ENCODE measurements at places on chromosomes 1 and 21.
A peak's percentile ranks its signal among the peaks of the same experiment; 100 is the strongest.

GRCh38 chr1:247415423-247416361 is at the start of gene NLRP3:
NLRP3 (plus strand) TSS chr1:247416173; CDS start chr1:247418801, 2,628 bp downstream.
- peak; percentile 5 for DNase-seq

DNA sequence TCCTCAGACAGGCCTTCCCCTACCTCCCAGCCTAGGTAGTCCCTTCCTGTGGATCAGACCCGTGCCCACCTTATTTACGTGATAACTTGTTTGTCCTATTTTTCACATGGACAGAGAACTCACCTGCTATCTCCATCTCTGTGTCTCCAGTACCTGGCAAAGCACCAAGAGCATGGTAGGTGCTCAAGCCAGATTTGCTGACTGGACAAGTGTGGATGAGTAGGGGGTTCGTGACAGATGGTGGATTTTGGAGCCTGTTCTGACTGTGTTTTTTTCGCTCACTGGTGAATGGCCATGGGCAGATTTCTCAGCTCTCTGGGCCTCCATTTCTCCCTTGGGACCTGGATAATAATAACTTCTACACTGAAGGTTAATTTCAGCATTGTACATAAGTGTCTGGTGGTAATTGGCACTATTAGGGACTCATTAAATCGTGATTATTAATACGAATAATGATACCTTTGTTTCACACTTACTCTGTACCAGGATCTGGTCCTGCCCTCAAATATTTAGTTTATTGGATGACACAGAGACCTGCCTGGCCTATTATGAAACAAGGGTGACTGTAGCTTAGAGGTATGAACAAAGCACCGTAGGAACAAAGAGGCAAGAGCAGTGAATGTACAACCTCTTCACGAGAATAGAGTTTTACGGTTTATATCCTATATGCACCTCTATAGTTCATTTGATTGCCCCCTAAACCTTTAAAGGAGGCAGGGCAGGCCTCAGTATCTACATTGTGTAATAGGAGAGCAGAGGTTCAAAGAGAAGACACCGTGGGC is 24.5 kb upstream of the SLC26A9 start:
- DNase-seq = no peak

DNA sequence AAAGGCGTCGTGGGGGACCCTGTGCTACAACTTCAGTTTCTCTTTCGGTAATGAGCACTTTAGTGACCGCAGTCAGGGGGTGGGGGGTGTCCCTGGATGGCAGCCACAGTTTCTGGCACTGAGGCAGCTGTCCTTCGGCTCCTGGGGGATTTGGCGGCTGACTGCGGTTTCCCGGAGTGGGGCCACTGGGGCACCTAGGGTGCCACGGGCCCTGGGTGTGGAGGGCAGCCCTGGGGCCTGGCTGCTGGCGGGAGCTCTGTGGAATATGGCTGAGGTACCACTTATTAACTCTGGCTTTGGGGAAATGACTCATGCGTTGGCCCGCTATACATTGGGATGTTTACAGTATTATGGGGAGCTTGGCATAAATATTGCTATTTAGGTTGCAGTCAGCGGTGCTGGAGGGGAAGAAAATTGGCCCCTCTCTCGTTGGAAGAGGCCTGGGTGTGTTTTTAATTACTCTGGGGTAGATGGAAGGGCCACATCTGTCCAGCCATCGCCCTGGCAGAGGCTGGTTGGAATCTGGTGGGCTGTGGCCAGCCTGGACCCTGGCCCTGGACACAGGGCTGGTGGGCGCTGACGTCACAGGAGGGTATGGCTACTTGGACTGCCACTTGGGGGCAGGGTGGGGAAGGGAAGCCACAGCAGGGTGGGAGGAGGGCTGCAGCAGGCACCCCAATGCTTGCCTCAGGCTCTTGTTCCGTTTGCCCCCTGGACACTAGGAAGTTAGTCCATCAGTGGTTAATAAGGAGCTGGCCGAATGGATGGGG is 2.0 kb downstream of the EPHB2 start:
- DNase-seq = no peak

- DNase-seq = no peak
Observed at GRCh38 chr1:91803123-91803522, 82.8 kb downstream of the TGFBR3 start.

DNA sequence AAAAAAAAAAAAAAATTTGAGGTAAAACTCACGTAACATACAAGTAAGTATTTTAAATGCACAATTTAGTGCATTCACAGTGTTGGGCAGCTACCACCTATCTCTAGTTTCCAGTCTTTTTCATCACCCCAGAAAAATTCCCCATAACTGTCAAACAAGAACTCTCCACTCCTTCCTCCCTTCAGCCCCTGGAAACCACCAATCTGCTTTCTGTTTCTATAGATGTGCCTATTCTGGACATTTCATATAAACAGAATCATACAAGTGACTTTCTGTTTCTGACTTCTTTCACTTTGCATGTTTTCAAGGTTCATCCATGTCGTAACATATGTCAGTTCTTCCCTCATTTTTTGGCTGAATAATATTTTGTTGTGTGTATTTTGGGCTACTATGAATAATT is 24.9 kb upstream of the ETS2 start:
- DNase-seq = no peak

DNA sequence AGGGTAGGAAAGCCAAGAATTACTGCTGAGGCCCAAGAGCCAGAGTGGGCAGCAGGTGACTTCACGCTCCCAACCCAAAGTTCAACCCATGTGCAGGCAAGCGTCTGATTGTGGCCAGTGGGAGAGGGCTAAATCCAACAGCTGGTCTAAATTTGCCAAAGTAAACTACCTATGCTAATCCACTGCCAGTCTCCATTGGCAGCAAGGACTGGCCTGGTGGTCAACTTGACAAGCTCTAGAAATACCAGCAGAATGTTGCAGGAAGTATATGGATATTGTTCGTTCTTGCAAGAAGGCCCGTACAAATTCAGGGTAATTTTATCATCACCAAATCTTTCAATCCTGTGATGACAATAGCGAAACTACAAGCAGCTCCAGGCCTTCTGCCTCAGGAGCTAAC is 1.5 kb downstream of the TMEM63A start:
- DNase-seq = no peak

DNA sequence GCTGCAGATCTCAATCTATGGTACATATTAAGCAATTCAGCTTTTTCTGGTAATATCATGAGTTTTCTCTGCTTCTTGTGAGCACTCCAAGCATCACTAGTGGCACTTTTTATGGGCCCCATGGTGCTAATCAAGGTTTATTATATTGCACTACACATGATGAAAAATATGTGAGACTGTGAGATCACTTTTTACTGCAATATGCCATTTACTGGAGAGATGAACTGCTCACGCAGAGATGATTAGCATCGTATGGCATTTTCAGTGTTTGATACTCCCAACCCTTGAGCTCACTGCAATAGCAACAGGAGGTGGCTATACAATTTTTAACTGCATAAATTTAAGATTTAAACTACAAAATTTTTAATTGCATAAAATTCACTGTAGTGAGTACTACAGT is 8.7 kb upstream of the KCNK1 start:
- DNase-seq = no peak

GRCh38 chr21:40707656-40708244 is 139.2 kb downstream of the DSCAM start:
- no peak for DNase-seq

GRCh38 chr21:26845759-26846035 is 488 bp upstream of the ADAMTS1 start:
- DNase-seq = no peak

GRCh38 chr1:245183429-245183828 is 28.6 kb downstream of the KIF26B start:
- no peak for DNase-seq

DNA sequence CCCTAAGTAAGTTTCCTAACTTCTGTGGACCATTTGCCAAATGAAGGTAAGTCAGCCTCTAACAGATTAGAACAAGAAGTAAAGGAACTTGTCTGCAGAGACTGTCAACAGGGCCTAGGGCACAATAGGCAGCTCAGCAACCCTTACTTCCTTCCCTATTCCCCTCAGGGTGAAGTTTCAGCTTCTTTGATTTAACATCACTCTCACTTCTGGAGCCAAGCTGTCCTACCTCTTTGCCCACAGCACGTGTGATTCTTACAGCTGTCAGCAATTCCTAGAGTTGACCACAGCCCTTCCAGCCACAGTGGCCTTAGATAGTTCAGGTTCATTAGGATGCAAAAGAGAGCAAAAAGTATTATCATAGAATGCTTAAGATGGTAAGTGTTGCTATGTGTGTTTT is 7.6 kb upstream of the EIF4G3 start:
- DNase-seq = no peak

GRCh38 chr1:156347331-156347730 is 9.0 kb downstream of the TSACC start:
- DNase-seq = no peak

GRCh38 chr1:170402476-170403311 is 129.3 kb upstream of the GORAB start:
- no peak for DNase-seq

GRCh38 chr1:80457409-80457808 is 1343.3 kb upstream of the ADGRL2 start:
- DNase-seq = no peak

DNA sequence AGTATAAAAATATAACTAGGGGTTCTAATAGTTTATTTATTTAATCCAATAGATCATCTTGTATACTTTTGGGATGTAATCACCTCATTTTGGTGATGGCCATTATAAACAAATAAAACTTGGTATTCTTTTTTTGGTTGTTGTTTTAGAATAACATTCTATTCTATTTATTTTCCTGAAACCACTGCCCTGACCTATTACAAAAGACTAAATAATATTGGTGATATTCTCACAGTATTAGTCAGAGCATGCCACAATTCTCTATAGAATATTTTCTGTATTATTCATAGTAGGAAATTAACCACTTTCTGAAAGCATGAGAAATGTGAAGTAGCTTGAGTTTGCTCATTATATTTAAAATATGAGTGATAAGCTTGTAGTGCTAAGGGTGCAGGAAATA is 54.1 kb upstream of the LRRC7 start:
- DNase-seq = no peak

- peak; percentile 68 for DNase-seq
Observed at GRCh38 chr1:36099681-36100341, 11.1 kb downstream of the ADPRS start.

- DNase-seq = no peak
Observed at GRCh38 chr1:22855668-22856606, 116.7 kb downstream of the LACTBL1 start.

DNA sequence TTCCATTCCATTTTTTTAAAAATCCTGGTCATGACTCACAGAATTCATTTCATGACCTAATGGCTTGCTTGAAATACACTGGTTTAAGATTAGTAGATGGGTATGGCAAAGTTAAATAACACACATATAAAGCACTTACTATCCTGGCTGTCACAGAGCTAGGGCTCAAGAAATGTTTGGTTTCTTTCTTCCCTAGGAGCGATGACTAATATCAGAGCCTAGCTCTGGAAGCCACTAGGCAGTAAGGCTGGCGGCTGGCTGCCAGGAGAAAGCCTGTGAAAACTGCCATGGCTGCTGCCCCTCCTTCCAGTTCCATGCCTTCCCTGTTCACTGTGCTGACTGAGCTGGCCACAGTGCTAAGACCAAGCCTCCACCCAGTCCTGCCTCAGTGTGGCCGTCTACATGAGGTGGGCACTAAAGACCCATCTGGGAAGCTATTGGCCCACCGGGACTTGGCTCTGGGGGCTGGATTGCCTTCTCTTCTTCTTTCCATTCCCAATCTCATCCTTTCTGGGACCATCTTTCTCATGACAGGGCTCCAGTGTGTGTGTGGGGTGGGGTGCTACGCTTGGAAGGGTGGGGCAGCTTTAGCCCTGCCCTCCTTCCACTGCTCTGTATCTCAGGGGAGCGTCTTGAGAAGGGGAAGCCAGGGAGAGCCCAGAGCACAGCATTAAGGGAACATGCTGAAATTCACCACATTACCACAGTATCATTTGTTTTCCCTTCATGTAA is 10.8 kb upstream of the ASCL5 start:
- DNase-seq = no peak

GRCh38 chr1:67830226-67830625 is 3.0 kb downstream of the GNG12 start:
- DNase-seq = no peak

GRCh38 chr1:181425566-181425965 is 57.8 kb upstream of the CACNA1E start:
- DNase-seq = no peak

- no peak for DNase-seq
Observed at GRCh38 chr1:35546614-35547013, 10.6 kb downstream of the KIAA0319L start.

- DNase-seq = no peak
Observed at GRCh38 chr1:186325239-186325638, 49.8 kb downstream of the TPR start.

DNA sequence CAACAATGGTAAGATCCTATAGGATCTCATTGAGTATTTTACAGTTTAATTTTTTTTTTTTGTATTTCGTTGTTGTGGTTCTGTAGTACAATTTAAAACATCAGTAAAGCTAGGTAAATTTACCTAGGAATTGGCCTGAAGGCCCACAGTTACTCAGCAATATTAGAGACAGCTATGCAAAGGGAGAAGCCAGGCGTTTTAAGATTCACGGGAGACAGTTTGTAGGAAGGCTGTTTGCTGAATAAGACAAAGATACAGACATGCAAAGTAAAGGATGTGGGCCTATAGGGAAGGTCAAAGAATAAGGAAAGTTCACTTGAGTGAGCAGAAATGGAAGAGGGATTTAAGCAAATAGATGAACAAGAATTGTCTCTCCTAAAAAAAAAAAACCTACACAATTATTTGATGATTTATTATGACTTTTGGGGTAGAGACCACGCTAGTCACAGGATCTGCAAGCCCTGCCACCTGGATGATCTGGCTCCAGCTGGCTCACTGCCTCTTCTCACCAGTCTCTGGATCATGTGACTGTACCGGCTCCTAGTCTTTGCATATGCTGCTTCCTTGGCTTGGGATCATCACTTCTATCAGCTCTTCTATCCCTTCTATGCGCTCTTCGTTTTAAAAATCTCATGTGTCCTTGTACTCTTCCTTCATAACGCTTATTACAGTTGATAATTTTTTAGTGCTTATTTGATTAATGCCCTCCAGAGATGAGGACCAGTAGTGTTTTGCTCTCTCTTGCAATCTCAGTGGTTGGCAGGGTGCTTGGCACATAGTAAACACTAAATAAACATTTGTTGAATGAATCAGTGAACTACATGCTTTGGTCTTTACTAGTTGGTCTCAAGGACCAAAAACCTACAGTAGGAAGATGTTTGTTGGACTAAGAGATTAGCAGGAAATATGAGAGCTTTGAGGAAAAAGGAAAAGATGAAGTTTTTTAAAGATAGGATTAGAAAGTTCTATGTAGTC is 14.1 kb downstream of the DYRK1A start:
- DNase-seq = no peak

DNA sequence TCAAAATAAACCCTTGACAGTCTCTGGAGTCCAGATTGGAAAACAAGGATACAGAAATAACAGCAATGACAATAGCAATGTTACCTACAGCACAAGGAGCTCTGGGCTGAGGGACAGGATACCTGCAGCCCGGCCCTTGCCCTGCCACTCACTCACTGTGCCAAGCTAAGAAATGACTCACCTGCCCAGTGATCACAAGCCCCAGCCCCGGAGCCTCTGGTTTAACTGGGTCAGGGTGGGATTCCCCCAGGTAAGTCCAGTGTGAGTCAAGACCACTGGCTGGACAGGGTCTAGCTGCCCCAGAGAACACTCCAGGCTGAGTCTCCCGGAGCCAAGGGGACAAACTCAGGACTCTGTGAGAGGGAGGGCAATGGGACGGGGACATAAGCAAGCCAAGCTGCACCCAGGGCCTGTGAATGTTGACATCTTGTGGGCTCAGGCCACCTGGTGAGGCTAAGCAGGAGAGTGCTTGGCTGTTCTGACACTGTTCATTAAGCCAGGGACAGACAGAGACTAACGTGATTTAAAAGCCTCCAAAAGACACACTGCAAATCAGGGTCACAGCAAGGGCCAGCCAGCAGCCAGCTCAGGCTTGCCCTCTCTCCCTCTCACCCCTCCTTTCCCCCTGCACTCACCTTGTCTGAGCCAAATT is 64.1 kb downstream of the MIS18A start:
- DNase-seq = no peak

- DNase-seq = no peak
Observed at GRCh38 chr1:225772323-225772768, 5.3 kb upstream of the SRP9 start.

Data from activated naive CD4-positive, alpha-beta T cell (primary cell).